ENCODE measurements at places on chromosomes 13 and 19.

GRCh38 chr19:18046059-18046718 is 38.2 kb downstream of the ARRDC2 start:
- no peak for DNase-seq

GRCh38 chr13:31697290-31697689 is 42.0 kb upstream of the RXFP2 start:
- DNase-seq, result no peak

DNA sequence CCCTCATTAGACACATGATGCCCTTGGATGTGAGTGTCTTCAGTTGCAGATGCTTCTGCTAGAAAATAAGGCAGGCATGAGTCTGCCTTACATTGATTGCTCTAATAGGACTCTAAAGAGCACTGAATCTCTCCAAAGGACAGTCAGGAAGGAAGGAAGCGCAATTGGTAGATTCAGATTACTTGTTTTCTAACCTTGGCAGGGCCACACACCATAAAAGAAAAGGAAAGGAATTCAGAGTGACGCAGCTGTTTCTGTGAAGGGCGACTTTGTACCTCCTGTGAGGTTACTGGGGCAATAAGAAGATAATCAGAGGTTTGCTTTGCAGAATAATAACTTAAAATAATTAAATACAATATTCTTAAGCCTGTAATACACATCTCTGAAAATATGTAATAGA is 48.0 kb downstream of the FRY start:
- no peak for DNase-seq

DNA sequence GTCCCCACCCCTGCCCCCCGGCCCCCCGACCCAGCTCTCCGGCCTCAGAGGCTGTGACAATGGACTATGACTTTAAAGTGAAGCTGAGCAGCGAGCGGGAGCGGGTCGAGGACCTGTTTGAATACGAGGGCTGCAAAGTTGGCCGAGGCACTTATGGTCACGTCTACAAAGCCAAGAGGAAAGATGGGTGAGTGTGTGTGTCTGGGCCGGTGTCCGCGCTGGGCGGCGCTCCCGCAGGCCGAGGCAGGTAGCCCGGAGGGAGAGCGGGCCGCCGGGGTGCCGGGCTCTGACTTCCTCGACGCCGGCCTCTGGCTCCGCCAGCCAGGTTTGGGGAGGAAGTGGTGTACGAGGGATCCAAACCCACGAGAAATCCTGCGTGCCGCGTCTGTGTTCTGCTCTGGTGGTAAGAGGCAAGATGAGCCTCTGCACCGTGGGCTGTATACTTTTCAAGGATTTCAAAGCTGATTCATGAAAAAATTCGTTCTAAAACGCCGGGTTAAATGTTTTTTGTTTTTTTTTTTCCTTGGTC is 718 bp downstream of the CDK8 start:
- no peak for DNase-seq

DNA sequence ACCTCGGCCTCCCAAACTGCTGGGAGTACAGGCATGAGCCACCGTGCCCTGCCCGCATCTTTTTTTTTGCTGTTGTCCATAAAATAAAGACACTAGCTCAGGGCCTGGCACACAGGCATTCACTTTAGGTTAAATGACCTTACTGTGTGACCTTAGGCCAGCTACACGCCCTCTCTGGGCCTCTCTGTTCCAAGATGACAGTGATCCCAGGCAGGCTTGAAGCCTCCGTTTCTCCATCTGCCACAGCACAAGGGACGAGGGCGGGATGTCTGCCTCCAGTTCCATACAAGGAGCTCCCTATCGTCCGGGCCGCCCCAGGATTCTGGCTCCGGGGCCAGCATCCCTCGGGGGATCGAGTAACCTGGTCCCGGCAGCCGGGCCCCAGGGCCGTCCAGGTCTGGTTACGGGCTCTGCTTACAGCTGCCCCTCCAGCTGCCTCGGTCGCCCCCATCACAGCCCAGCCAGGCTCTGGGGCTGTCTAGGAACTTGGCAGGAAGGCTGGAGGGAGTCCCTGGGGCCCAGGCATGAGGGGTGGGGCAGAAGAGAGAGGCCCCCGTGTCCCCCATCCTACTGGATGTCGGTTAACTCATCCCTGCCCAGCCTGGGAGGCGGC is 11.9 kb upstream of the SEMA6B start:
- no peak for DNase-seq

DNA sequence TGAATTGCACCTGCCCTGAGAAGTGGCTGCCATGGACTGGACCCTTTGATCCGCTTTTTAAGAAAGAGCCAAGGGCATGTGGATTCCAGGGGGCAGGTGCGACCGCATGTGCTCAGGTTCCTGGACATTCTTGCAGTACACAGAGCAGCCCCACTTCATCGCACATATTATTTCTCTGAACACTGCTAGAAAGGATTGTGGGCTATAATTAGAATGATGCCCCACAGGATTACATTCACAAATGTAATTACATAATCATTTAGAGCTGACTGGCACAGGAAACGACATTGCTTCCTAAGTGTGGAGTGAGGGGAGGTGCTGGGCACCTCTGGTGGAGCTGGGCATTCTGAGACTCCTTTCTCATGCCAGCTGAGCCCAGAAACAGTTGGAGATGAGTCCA is 37.5 kb upstream of the VSTM2B start:
- no peak for DNase-seq

- DNase-seq, result no peak
These were observed 121.8 kb downstream of the KCTD12 start for GRCh38 chr13:76764429-76764828.

DNA sequence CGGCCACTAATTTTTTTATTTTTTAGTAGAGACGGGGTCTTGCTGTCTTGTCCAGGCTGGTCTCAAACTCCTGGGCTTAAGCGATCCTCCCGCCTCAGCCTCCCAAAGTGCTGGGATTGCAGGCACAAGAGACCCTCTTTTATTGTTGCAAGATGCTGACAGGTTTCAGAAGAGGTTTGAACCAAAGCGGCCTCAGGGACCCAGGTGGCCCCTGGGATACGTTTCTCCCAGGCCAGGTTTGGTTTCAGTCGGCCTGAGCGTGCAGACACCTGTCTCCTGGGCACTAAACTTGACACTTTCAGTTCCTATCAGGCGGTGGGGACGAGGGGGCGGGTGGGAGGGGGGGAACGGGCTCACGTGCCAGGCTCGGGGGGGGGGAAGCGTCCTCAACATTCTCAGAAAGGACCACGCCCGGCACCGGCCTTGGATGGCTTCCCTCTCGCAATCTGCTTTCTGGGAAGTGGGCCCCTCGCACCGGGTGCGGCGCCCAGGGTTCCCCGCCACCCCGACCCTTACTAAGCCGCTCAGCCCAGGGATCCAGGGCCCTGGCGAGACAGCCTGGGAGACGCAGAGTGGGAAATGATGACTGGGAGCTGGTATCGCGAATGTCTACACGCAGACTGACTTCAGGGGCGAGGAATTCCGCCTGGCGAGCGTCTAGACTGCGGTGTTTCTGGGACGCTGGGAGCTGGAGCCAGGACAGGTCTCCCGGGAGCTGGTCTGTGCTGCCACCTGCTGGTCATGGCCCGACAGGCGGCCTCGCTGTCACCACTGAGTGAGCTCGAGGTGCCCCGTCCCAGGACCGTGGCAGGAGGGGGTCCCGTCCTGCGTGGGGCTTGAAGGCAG is 91.6 kb downstream of the GNG7 start:
- DNase-seq, result peak; percentile 92

- no peak for DNase-seq
These were observed 6.1 kb downstream of the KDM4B start for GRCh38 chr19:4974880-4975469.

DNA sequence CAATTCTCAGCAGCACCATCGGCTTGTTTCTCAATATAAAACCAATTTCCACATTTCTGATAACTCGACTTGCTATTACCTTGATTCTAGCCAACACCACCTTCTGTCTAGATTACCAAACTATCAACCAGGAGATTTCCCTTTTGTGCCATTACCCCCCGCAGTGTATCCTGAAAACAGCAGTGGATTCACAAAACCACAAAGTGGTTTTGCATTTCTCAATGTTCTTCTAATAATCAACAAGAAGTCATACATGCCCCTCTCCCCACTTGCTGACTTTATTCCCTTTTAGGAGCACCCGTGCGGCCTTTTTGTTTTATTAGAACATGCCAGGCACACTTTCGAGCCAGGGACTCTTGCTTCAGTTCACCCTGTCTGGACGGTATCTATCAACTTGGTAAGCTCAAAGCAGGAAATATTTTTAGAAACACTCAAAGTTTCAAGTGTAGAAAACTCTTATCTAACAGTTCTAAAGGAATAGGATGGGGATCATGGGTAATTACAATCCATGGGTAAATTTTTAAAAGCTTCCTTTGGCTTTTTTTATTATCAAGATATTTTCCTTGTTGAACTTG is 967.4 kb downstream of the EFNB2 start:
- no peak for DNase-seq

DNA sequence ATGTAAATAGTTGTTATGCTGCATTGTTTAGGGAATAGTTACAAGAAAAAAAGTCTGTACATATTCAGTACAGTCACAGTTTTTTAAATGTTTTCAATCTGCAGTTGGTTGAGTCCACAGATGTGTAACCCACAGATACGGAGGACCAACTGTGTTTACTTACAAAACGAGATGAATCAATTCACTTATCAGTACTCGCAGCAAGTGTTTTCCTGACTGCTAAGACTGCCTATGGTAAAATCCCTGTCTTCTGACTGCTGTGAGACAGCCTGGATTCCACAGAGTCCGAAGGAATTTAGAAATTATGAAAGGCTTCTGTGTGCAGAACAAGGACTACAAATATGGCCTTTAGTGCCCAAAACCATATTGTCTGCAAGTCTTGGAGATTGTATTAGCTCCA is 45.7 kb upstream of the C1QTNF9 start:
- no peak for DNase-seq

GRCh38 chr19:19140476-19140875 is 2.2 kb upstream of the TMEM161A start:
- no peak for DNase-seq

GRCh38 chr19:46915386-46915785 is 54.6 kb downstream of the ARHGAP35 start:
- no peak for DNase-seq

DNA sequence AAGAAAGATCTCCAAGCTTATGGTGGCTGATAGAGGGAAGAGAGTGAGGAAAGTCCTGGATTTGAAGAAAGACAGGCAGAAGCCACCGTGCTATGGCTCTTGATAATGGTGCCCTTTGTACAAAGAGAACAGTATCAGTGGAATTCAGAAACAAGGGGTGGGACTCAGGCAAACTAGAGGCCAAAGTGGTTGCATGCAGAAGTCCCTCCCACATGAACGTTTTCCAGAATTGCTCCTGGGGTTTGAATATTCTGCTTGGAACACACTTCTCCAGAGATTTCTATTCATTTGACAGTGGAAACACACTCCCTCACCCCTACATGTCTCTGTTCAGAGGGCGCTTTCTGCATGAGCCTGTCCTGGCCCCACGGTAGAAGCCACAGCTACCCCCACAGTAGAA is 10.1 kb upstream of the MBNL2 start:
- no peak for DNase-seq

DNA sequence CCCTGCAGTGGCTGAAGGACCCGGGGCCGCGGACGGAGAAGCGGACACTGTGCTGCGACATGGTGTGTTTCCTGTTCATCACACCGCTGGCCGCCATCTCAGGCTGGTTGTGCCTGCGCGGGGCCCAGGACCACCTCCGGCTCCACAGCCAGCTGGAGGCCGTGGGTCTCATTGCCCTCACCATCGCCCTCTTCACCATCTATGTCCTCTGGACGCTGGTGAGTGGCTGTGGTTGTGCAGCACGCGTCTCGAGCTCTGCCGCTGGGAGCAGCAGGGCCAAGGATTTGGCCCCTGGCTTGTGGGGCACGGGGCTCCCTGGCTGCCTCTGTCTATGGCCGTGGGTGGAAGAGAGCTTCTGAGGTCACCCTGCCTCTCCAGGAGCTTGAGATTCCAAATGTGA is 14.1 kb upstream of the HNRNPM start:
- DNase-seq, result no peak

DNA sequence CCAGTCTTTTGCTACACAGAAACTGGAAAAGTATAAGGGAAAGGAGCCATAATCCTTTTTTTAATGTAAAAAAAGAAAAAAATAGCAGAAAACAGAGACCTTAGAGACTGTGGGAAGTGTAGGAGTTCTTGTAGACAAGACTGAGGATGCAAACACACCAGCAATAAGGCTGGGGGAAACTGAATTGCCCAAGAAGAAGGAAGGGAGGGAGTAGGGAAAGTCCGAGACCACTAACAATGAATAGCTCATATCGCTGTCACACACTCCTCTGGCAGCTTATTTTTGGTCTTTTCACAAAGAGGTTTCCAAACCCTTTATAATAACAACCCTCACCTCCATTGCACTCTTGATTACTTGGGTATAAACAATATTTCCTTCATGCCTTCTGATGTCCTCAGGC is 952.0 kb downstream of the SLITRK5 start:
- no peak for DNase-seq

- no peak for DNase-seq
These were observed 4.4 kb downstream of the ZC3H4 start for GRCh38 chr19:47109177-47109540.

DNA sequence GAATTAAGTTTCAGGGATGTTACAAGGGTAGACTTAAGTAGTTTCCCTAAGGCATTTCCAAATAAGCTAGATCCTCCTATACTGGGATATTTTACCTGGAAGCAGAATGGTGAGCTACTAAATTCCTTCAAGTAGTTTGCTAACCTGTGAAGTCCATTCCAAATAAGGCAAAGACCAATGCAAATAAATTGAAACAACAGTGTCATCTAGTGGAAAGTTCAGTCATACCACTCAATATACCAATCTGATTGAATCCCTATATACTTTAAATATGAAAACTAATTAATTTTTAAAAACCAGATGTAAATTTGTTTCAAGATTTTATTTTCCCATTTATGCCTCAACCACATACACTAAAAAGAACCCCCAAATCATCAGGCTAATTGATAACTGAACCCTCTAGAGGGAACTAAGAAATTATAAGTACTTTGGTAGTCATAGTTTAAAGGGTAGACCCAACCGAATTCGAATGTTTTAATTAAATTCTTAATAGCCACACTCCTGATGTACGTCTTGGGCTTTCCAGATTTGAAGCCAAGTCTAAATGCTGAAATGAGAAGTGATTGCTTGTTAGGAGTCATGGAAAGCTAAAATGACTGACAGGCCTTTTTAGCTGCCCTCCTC is 223.7 kb downstream of the TBC1D4 start:
- no peak for DNase-seq

DNA sequence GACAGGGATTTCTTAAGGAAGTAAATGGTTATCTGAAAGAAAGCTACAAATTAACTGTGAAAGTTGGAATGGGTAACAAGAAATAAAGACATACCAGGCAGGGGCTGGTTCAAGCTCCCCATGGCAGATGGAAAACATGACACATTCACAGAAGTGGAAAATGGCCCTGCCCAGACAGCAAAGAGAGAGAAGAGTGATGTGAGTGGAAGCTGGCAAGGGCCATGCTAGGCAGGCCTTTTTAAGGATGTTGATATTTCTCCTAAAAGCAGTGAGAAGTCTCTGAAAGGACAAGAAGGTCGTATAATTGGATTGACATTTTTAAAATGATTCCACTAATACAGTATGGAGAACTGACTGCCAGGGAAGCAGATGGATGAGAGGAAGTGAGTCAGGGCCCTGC is 3.3 kb upstream of the FFAR2 start:
- no peak for DNase-seq

All from stimulated activated CD4-positive, alpha-beta T cell treated with anti-CD3 and anti-CD28 coated beads, Interleukin-12 subunit alpha, Interleukin-12 subunit beta, amount 100 ng/mL, for 24 hours (primary cell).